Eye (tissue), 1 donor: ENCODE measurements at places on chromosomes 7 and 10.
A peak's percentile ranks its signal among the peaks of the same experiment; 100 is the strongest.

DNA sequence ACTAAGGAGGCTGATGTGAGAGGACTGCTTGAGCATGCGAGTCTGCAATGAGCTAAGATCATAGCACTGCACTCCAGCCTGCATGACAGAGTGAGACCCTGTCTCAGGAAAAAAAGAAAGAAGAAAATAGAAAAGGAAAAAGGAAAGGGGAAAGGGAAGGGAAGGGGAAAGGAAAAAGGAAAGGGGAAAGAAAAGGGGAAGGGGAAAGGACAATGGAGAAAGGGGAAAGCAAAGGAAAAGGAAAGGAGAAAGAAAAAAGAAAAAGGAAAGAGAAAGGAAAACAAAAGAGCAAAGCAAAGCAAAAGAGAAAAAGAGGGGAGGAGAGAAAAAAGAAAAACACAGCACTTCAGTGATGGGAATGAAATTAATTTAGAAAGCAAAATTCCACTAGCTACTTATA is 179.3 kb downstream of the SRPK2 start:
- no peak for DNase-seq

DNA sequence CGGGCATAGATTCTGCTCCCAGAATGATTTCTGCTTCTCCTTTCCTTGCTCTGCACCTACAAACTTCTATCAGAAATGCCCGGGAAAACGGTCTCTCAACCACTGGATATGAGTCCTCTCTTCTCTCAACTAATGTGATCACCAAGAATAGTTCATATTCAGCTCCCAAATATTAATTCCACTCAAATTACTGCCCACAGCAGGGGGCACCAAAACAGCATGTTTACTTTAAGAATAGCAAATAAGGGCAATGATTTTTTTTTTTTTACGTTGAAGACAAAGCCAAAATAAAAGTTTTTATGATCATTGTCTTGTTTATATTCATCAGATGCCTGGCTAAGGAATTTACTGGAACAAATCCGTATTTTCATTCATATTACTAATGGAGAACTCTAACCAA is 94.9 kb upstream of the PRSS1 start:
- DNase-seq, result no peak

GRCh38 chr7:128210590-128211570 is 30.2 kb upstream of the LEP start:
- no peak for DNase-seq

- no peak for DNase-seq
These were observed 6.0 kb upstream of the FAM170B start for GRCh38 chr10:49139846-49140195.

GRCh38 chr10:104688251-104689042 is 47.4 kb downstream of the SORCS3 start:
- peak; percentile 17 for DNase-seq

DNA sequence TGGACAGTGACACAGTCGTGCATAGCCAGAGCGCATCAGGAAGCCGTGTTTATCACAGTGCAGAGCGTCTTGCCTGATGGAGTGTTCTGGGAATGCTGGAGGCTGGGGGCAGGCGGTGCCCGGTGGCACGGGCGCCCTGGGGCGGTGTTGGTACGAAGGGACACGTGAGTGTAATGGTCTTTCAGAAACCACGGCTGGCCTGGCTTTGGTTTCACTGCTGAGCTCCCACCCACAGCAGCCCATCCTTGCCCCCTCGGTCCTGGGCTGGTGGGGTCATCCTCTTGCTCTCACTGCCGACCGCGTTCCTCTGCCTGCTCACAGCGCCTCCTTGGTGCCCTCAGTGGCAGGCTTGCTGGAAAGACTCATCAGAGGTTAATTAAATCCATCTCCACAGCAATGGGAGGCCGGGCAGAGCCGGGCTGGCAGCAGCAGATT is 50.6 kb downstream of the NKX6-2 start:
- no peak for DNase-seq

DNA sequence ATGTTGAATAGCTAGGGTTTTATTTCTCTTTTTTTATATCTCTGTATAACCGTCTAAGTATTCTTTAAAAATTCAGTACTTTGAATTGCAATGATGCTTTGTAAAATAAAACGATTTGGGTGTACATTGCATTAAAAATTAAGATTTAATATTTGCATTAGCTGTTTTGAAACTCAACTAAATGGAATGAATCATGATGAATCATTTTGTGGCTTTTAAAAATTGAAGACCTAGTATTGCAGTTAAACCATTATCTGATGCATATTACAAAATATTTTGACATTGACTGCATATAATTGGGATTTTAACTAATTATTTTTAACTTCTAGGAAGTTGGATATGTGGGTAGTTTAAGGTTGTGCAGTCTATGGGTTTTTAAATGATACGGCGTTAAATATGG is 314.0 kb downstream of the CDK14 start:
- no peak for DNase-seq

DNA sequence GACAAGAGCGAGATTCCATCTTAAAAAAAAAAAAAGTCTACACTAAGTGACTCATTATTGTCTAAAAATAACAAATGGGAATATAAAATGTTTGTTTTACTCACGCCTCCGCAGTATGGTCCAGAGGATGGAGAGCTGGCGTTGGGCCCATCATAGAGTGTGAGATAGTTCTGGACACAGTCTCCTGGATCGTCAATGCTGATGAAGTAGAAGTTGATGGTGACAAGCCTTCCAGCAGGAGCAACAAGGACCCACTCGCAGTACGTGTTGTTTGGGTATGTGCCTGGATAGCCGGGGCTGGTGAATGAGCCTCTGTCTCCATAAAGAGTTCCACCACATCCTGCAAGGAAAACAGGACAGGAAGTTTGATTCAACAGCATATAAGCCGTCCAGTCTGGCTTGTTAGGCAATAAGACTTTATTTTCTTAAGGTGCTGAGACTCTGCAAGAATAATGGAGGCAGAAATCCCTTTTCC is 11.5 kb upstream of the RSU1 start:
- DNase-seq, result no peak

DNA sequence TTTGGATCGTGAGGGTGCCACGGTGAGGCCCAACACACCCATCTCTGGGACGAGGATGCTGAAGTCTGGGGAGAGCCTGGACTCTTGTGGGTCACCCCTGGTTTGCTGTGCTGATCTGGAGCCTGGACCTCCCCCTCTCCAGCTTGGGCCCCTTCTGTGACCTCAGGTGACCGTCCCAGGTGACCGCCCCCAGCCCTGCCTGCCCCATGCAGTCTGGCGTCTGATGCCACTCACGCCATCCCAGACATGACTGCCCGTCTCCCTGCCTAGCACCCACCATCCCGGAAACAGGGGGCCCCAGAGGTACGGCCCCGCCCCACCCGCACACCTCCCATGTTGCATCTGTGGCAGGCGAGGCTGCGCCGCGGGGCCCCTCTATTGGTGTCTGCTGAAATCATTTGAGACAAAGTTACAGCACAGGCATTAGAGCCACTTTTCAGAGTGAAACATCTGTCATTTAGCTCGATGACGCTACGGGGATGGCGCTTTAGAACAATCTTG is 21.1 kb downstream of the UNCX start:
- DNase-seq, result no peak

DNA sequence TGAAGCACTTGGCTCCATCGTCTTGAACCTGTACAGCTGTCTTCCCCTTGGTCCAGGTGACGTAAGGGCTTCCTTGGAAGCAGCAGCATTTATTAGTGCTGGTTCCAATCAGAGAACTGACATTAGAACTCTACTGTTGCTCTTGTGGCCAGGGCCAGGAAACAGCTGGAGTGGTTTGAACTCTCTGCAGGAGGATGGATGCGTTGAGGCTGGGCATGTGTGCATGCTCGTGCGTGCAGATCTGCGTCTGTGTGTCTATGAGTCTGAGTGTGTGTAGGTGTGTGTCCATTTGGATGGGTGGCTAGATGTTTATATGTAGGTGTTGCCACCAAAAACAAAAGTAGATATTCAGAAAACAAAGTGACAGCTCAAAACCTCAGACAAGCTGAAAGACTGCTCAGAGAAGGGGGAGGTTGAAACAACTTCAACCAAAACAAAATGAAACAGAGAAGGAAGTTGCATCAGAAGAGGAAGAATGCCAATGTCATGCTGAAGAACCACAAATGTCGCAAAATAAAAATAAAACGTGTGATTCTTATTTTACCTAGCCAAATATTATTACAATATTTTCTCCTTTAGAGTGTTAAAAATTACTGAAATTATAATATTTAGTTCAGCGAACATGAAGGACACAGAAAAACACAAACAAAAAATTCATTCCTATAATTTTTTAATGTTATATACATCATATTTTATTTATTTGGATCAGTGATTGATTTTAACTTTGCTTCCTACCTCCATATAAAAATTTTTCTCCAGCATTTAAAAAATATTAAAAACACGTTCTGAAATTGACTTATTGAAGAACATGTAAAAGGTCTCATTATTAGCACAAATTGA is 96.1 kb upstream of the MKLN1 start:
- no peak for DNase-seq

DNA sequence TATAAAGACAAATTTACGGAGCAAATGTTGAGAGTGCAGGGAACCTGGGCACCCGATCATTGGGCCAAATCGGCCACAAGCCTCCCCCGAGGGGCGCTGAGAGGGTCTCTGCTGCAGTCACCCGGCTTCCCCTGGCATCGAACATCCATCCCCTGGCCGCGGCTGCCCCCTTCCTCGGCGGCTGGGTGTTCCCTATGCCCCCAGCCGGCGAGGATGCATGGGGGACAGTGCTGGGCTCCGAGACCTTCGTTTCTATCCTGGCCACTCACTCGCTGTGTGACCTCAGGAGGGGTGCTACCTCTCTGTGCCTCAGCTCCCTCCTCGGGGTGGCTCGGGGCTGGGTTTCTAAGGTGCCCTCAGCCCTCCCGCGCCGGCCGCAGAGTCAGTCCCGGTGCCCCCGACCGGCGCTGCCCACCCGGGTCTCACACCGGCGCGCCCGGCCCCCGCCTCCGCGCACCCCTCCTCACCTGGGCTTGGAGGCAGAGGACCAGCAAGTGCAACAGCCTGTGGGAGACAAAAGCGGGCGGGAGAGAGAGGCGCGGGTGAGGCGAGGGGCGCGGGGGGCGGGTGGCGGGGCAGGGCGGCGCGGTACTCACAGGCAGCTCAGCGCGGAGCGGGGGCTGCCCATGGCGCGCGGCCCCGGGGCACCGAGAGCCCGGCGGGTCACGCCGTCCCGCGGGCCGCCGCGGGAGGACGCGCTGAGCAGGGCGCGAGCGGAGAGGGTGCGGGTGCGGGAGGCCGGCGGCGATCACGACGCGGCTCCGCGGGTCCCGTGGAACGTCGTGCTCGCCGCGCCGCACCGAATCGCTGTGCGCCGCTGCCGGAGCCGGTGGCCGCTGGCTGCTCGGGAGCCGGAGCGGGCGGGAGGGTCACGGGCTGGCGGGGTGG is at the start of gene FGF8:
TSS of gene FGF8 (minus strand) at position 842 of the 888 bp plus-strand sequence. CDS start at position 628, 214 bp downstream.
- peak; percentile 37 for DNase-seq

- DNase-seq, result peak; percentile 24
These were observed 21.9 kb upstream of the ELN start for GRCh38 chr7:74006032-74006431.

DNA sequence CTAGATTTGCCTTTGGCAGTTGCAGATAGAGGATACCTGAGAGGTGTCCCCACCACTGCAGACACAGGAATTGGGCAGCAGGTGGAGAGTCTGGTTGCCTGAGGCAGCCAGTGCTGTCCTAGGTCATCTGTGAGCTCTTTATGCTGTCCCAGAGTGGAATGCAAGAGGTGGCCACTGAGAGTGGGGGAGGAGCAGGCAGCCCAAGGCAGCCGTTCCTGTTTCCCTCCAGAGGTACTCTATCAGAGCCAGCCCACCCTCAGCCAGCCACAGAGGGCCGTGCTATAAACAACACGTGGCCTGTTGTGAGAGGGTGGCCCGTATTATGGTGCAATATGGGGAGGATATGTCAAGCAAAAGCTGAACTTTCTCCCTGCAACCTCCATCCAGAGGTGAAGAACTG is 8.5 kb downstream of the LRRC18 start:
- no peak for DNase-seq

DNA sequence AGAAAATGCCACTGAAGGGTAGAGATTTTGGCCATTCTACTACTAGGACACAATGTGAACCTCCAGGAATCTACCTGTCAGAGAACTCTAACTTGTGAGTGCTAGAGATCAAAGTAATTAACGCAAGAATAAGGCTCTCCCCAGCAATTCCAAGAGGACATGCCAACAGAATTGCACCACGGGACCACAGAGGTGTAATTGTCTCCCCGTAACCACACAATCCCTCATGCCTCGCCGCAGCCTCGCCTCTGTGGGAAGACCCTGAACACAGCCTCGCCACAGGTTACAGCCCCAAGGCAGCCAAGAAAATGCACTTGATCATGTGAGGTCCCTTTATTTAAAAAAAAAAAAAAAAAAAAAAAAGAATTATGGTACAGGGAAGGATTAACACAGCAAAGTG is 29.5 kb downstream of the CDCA7L start:
- DNase-seq, result no peak

DNA sequence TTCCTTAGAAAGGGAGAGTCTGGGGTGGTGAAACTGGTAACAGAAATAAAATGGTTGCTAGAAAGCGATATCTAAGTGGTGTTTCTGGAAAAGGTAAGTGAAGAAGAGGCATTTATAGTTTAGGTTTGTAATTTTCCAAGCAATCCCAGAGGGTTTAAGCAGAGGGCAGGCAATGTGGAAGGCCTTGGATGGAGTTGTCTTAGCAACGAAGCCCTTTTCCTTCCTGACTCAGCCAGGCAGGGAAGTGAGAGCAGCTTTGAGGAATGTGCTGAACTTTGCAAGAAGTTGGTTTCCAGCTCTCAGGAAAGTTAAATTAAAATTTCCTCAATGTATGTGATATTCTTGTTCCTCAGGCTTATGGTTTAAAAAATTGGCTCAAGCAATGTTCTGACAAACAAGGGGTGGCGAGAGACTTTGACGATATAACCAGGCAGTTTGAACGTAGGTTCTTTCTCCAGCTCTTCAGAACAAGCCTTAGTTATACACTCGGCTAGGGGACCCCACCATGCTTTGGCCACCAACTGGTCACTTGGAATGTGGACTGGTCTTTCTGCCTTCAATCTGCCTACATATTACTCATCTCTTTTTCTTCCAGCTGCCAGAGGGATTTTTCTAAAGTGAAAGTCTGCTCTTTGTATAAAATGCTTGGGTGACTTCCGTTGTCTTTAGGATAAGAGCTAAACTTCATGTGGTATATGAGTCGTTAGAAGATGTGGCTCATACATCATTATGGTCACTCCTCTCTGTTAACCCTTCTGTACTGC is 66.9 kb upstream of the SLC25A13 start:
- peak; percentile 43 for DNase-seq

GRCh38 chr10:74051736-74052342 is 53.9 kb downstream of the VCL start:
- DNase-seq, result no peak

GRCh38 chr10:71443676-71444075 is 47.0 kb downstream of the CDH23 start:
- DNase-seq, result no peak

DNA sequence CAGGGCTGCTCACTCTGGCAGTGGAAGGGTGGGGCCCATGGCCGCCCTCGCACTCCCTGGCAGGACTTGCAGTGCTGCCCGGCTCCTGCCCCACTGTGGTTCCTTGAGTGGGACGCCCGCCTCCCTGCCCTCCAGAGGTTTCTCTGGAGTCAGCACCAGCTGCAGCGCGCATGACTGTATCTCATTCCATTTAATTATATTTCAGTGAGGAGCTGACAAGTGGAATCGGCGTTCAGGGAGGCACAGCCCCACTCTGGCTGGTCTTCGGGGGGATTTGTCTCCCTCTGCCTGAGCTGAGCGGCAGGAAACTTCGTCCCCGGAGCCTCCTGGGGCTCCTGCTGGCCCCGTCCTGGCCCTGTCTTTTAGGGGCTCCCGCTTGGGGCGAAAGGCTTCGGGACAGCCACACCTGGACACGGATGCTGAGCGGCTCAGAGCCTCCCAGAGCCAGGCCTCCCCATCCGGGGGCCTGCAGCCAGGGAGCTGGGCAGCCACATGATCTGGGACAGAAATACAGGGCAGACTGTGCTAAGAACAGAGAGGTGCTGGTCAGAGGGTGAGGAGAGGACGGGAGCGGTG is 75.3 kb upstream of the NKX6-2 start:
- peak; percentile 48 for DNase-seq

- DNase-seq, result no peak
These were observed 25.7 kb downstream of the SFMBT2 start for GRCh38 chr10:7385114-7385513.
